GOT3 (cell line): ENCODE measurements at places on chromosomes 16 and 17.

GRCh38 chr16:81432937-81433557 lies 11.6 kb upstream of the CMIP start:
- no peak for DNase-seq

- DNase-seq, result no peak
These were observed 142.4 kb upstream of the RBL2 start for GRCh38 chr16:53291757-53292392.

- no peak for DNase-seq
These were observed 10.6 kb downstream of the CDH11 start for GRCh38 chr16:65111306-65111705.

DNA sequence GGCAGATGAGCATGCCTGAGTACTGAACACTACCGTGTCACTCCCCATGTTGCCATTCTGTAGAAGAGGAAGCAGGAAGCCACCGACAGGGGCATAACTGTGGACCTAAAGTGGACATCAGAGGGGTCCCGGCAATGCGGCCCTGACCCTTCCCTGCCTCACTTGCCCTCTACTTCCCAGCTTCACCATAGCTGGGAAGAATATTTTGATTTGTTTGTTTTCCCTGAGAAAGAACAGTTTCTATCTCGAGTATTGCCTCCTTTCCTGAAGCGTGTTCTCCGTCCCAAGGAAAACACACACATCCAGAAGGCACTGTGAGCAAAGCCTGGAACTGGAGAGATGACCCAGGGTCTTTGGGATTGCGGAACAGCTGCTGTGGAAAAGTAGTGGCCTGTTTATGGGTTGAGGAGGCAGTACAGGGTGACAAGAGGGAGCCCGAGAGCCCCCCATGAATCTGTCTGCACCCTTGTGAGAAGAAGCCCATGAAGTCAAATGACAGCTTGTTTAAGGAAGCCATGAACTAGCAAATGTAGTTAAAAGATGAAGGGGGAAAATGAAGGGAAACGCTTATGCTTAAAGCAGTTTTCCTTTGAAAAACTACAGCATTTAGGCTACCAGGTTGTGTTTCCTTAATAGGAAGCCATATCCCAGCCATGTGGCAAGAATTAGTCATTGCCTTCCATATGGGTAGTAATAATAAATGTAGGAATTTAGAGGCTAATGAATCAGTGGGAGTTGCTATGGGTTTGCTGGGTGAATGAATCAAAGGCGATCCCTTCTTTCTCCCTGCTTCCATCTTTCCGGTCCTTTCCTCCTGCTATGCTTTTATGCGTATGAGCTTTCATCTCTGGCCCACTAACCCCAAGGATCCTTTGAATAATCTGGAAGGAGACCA lies 90.0 kb upstream of the TBX2 start:
- no peak for DNase-seq

GRCh38 chr17:61996916-61997605 lies 68.0 kb downstream of the MED13 start:
- no peak for DNase-seq

- no peak for DNase-seq
These were observed 129.0 kb downstream of the CMIP start for GRCh38 chr16:81573533-81574020.

DNA sequence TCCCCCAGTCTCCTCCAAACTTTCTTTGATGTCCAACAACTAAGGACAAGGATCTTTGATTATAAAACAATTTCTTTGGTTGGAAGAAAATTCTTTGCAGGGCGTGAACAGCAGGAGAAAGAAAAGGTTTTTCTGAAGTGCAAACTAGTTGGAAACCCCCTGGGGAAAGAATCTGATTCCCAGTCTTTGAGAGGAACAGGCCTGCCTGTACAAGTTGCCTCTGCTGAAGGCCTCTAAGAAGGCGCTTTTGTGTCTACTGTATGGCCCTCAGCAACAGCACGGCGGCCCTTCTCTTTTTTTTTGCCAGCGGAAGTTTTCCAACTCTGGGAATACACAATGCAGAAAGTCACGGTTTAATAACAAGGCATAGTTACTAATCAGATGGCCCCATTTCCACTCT lies 14.0 kb downstream of the RNF43 start:
- no peak for DNase-seq
